ENCODE measurements at places on chromosomes 5 and 9.
A peak's percentile ranks its signal among the peaks of the same experiment; 100 is the strongest.

GRCh38 chr5:142717582-142718215, 31.8 kb upstream of the FGF1 start:
- no peak for DNase-seq

GRCh38 chr5:153626836-153627235, 136.4 kb downstream of the GRIA1 start:
- DNase-seq, result no peak

DNA sequence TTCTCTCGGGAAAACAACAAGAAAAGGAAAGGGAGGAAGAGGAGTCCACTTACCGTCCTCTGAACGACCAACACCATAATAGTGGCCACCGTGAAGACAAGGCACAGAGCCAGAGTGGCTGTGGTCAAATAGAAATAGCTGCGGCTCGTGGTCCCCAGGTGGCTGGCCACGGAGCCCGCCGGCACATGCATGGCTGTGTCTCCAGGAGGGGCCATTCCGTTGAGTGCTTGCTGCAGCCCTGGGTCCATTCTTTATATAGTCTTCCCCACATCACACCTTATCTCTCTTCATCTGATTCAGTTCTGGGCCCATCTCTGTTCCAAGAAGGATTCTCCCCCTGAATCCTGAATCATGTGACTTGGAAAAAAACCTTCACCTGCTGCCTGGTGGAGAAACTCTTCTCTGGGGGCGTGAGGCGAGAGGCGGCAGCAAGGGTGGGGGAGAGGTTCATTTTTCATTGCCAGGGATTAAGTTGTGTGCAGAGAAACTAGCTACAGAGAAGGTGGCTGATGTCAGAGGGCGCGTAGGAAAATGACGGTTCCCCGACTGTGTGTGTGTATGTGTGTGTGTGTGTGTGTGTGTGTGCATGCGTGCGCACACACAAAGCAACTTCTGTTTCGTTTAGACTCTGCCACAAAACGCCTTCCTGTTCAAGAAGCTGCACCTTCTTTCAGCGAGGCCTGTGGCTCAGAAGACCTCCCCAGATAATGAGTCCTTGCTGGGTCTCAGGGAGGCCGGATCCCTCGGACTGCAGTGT, at the start of gene TNFSF8:
TSS of gene TNFSF8 (minus strand) at position 536 of the 757 bp plus-strand sequence. CDS start at position 248, 288 bp downstream.
- peak; percentile 38 for DNase-seq

DNA sequence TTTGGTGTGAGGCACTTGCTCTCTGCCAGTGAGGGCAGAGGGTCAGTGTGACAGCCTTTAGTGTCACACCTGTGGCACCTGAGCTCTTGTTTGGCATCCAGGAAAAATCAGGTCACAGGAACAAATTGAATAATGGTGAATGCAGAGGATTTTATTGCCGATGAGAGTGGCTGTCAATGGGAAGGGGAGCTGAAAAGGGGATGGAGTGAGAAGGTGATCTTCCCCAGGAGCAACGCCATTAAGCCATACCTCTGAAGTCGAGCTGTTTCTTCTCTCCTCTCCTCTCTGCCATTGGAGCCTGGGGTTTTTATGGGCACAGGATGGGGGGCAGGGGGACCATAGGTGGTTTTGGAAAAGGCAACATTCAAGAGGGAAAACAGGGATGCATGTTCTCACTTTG, 2.4 kb upstream of the HSD17B4 start:
- no peak for DNase-seq

Measured in T-helper 17 cell (primary cell).